Activated CD8-positive, alpha-beta memory T cell treated with anti-CD3 and anti-CD28 coated beads, Interleukin-2, amount 50 U/mL, for 48 hours (primary cell): ENCODE measurements at places on chromosomes 16 and 17.

DNA sequence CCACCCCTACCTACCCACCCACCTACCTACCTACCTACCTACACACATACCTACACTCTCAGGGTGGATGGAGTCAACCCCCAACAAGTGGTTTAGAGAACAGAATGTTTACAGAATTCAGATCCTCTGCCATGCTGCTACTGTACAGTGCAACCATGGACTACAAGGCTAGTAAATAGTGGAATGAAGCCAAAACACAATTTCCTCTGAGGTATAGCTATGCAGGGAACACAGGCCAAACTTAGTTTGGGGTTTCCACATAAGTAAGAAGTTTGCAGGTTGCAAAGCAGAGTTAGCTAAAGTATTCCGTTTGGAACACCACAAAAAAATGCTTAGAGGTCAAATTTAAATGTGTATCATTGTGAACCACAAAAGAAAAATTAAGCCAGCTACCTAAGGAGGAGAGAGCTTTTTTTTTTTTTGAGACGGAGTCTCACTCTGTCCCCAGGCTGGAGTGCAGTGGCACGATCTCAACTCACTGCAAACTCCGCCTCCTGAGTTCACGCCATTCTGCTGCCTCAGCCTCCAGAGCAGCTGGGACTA, 2.7 kb upstream of the AP1G1 start:
- no peak for DNase-seq

DNA sequence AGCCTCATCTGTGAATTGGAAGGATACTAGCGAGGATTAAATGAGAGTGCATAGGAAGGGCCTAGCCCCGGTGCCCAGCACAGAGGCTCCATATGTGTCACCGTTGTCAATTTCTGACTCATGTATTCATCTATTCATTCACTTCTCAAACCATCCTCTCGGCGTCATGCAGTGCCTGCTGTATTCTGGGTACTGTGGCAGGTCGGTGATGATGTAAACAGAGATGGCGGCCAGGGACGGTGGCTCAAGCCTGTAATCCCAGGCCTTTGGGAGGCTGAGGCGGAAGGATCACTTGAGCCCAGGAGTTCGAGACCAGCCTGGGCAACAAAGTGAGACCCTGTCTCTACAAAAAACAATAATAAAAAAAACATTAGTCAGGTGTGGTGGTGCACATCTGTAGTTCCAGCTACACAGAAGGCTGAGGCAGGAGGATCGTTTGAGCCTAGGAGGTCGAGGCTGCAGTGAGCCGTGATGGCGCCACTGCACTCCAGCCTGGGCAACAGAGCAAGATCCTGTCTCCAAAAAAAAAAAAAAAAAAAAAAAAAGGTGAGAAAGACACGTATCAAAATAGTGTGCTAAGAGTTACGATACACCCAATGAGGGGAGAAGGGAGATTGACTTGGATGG, 4.3 kb upstream of the PPP1R1B start:
- peak; percentile 71 for DNase-seq

DNA sequence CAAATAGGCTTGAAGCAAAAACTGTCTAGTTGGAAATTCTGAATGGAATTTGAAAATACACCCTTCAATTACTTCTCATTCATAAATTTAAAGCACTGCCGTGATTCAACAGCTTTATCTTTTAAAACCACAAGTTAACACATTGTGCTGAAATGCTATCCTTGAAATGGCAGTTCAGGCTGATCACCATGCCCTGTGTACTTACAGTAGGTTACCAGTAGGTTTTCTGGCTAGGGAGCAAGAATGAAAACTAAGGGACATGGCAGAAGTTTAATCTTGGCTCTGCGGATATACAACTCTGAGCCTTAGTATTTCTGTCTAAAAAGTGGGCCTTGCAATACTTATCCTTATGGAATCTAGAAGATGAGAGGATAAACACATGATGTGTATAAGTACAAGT, 28.0 kb downstream of the NXPH3 start:
- DNase-seq, result no peak

- peak; percentile 77 for DNase-seq
These were observed 1.4 kb downstream of the MSL1 start for GRCh38 chr17:40122999-40123810.

GRCh38 chr17:36983618-36984017, 34.9 kb downstream of the AATF start:
- no peak for DNase-seq

DNA sequence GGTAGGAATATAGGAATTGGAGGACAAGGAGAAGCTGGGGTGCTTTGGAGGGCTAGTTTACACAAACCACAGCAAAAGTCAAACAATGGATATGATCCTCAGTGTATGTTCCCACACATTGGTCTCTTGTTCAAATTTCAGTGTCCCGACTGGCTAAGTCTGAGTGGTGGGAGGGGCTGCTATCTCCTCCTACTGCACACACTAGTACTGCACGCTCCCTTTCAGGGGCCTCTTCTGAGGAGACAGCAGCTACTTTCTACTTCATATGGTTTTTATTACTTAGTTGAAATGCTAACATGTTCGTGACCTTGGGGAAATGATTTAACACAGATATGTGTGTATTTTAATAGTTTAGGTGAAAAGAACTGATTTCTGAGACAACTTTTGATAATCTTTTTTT, 18.8 kb upstream of the KRT10 start:
- DNase-seq, result no peak

DNA sequence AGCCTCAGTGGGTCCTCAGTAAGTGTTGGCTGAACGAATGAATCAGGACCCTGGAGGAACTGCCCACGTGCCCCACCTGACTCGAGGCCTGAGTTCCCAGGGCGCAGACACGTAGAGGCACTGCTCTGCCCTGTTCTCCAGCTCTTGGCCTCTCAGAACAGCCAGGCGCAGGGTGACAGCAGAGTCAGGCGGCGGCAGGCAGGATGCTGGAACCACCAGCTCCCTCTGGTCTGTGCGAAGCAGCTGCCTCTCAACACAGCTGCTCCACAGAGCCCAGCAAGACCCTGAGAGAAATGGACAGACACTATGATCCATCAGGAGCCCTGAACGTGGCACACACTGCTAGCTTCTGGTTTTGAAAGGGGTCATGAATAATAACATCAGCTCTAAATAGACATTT, 53.1 kb upstream of the BCO1 start:
- DNase-seq, result no peak

DNA sequence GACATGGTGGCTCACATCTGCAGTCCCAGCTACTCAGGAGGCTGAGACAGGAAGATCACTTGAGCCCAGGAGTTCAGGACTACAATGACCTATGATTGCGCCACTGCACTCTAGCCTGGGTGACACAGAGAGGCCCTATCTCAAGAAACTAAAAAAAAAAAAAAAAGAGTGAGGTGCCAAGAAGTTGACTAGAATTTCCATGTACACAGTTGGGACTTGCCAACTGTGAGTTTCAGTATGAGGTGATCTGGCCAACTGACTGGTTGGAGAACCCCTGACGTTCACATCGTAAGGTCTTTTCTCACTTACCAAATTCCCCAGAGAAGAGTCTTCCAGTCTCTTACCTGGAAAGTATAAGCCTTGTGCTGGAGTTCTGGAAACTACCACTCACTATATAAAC, 3.1 kb upstream of the MED11 start:
- DNase-seq, result no peak

- no peak for DNase-seq
These were observed 50.6 kb upstream of the STH start for GRCh38 chr17:45948498-45948880.

DNA sequence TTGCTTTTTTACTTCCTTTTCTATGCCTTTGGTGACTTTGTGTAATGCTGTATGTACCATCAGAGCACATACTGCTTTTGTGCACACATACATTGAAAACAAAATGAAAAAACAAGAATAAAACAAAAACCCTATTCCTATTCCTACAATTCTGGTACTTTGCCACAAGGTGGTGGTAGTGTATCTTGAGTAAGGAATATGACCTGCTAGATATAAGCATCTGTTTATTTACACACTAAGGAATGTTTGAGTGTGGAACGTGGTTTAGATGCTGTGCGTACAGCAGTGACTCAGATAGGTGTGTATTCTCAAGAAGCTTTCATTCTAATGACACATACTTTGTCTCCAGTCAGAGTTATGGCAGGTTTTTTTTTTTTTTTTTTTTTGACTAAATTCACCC, 606.2 kb downstream of the WWOX start:
- DNase-seq, result no peak

- no peak for DNase-seq
These were observed 29.3 kb downstream of the UNC13D start for GRCh38 chr17:75814900-75815373.

GRCh38 chr17:20916383-20916782, 126.4 kb downstream of the USP22 start:
- no peak for DNase-seq

- DNase-seq, result no peak
These were observed 39.2 kb downstream of the TMEM11 start for GRCh38 chr17:21174713-21175112.

DNA sequence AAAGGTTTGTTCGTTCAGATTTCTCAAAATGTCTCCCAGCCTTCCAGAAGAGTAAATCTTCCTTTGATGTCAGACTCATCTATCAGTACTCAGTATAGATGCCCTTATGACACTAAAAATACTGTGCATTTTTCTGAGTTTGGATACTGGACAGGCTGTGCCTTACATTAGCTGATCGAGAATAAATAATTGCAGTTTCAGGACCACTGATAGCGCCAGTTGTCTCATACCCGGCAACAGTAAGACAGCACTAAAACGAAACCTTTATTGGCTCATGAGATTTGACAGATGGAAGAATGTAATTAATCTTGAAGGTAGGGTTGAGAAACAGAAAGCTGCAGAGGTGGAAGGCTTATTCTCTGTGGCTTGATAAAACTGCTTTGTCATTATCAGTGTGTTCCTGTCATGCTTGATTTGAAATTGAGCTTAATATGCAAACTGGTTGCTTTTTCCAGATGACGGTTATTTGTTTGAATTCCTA, 1.2 kb downstream of the ATP6V0A1 start:
- DNase-seq, result no peak

DNA sequence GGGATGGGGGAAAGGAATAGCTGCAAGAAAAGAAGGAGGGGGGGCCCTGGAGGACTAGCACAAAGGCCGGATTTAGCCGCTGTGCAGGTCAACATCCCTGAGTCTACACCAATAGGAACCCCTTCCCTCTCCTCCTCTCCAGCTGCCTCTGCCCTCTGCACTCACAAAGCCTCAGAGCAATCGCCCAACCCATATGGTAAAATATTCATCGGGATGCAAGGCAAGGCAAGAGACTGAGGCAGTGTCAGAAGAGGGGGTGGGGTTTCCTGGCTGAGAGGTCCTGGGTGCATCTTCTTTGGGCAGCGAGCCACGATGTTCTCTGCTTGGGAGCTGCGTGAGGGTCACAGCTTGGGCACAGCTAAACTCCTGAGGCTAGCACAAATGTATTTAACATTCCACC, 115.5 kb upstream of the NLRP1 start:
- no peak for DNase-seq

DNA sequence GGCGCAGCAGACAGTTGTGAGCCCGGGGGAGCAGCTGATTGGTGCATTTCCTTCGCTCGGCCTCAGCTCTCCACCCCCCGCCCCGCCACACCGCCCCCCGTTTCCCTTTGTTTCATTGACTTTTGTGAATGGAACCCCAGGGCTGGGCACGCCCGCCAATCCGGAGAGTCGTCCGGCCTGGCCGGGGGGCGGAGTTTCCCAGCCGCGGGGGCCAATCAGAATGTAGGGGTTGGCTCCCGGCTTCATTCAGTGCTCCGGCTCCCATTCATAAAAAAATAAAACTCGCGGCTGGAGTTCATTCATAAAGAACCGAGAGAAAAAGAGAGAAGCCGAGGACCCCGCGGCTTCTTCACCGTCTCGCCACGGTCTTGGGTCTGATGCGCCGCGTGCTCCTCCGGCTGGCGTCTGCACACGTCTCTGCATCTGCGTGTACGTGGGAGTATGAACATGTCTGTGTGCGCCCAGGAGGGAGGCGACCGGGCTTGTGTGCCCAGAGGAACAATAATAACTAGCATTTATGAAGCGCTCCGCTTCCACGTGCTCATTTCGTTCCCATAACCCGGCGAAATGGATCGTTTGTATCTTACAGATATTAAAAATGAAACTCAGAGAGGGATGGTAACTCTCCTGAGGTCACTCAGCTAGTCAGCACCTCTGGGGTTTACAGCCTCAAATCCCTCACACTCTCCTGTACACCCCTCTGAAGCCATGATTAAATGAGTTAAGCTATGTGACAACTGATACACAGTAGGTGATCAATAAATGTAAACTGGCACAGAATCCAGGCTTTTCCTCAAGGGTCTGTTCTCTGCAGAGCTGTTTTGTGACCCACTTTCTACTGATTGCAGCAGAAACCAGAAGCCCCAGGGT, at the start of gene ETV4:
Gene ETV4 (minus strand): TSS at position 22 of the 870 bp plus-strand sequence. CDS start 723 bp downstream, outside the sequence.
- peak; percentile 95 for DNase-seq

DNA sequence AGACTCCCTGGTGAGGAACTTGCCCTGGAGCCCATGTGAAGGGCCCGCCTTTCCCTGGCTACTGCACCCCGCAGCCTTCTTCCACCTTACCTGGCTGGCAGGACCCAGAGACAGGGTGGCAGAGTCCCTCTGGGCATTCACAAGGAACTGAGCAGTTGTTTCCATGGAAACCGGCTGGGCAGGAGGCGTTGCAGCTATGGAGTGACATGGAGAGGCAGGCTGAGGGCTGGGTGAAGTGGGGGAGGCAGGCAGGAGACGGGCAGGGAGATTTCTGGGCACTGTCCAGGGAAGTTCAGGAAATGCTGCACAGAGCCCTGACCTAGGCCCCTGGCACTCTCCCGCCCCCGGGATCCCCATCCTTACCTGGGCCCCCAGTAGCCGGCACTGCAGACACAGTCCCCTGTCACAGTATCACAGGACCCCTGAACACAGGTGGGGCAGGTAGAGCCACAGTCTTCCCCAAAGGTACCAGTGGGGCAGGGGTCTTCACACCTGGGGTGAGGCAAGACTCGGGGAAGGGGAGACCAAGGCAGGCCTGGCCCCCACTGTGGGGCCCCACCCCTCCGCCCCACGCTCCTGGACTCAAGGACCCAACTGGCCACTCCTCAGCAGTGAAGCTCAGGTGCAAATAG, 5.9 kb downstream of the SCARF1 start:
- DNase-seq, result no peak

GRCh38 chr16:18797746-18798145, 3.6 kb downstream of the ARL6IP1 start:
- no peak for DNase-seq

DNA sequence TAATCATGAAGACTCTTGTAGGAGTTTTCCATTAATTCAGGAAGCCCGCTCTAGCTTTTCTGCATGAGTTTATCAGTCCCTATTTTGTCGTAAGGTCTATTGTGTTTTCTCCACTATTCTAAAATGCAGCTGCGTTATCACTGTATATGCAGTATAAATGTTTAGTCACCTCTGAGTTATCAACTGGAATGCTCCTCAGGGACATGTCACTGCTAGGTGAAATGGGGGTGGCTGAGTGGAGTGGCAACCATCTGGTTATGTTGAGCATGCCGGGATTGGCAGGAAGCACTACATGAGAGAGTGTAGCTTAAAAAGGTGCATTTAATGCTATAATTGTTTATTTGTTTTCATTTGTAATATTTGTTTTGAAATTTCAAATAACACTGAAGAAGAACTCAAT, 285.2 kb upstream of the ELAC2 start:
- no peak for DNase-seq
